ENCODE measurements at places on chromosomes 2 and 18. TPM values are rescaled to one million over a fixed set of nuclear protein-coding genes. Genes with fewer than 3 reads are reported as not detected.

GRCh38 chr2:59025157-59025757 lies 784.1 kb upstream of the FANCL start:
- DNase-seq: peak; percentile 19

DNA sequence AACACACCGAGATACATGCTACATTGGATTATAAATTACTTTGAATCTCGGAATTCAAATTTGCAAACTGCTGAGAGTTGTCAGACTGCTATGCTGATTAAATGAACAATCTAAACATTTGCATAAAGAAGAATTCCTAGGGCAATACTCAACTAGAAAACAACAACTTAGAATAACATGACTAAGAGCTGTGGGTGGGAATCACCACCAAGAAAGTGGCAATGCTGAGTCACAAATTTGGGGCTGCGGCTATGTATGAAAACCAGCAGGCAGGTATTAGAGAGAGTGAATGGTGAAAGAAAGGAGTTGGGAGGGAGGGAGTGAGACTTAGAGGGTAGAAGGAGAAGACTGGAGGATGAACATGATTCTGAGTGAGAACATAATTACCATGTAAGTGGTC lies 559.5 kb downstream of the PIK3C3 start:
- no peak for DNase-seq

GRCh38 chr2:190179754-190180312 lies 117.3 kb upstream of the MSTN start:
- no peak for DNase-seq

DNA sequence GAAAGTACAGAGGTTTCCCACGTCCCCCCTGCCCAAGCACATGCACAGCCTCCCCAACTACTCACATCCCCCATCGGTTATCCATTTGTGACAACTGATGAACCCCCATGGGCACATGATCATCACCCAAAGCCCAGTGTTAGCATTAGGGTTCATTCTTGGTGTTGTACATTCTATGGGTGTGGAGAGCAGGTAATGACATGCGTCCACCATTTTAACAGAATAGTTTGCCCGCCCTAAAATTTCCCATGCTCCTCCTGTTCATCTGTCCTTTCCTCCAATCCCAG lies 74.3 kb downstream of the LONRF2 start:
- DNase-seq: peak; percentile 4

GRCh38 chr2:152729844-152730243 lies 11.4 kb downstream of the ARL6IP6 start:
- DNase-seq: no peak

The ALKAL2 gene
- not detected for total RNA-seq

- no peak for DNase-seq
Observed at GRCh38 chr2:155021618-155022017, 323.1 kb downstream of the KCNJ3 start.

- no peak for DNase-seq
Observed at GRCh38 chr18:48817021-48817461, 133.7 kb downstream of the SMAD7 start.

The CLEC4F gene
- 3.7 TPM for total RNA-seq
